NCI-H1930 (cell line): ENCODE measurements at places on chromosomes 13 and 19.

DNA sequence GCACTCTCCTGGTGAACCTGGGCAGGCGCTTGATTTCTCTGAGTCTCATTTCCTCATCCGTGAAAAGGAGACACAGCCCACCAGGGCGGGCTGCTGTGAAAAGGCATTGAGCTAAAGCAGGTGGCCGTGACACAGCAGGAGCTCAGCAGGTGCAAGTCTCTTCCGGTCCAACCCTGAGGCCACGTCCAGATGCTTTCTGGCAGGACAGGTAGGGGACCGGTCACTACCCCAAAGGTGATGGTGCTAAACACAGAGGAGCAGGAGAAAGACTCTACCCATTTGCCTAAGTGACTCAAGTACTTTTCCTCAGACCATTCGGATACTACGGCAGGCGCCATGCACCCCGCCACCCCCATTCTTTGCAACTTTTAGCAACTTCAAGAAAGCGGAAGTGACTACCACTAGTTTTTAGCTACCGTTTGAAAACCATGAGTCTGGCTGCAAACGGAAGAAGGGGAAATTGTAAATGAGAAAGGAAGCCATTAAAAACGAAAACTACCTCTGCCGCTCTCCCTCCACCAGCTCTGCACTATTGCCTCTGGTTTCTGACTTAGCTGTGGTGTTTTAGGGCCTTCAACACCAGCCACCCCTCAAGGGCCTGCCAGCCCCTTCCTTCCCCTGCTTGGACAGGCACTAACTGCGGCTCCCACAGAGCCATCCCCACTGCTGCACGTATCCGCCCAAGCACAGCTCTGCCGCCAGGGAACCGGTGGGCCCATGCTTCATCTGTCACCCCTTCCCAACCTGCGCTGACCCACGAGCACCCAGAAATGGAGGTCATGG, 4.8 kb downstream of the PPP6R1 start:
- no peak for DNase-seq

- no peak for DNase-seq
These were observed 17.7 kb downstream of the DZIP1 start for GRCh38 chr13:95626768-95627167.

GRCh38 chr19:53158119-53158656, 665 bp downstream of the ZNF347 start:
- no peak for DNase-seq

DNA sequence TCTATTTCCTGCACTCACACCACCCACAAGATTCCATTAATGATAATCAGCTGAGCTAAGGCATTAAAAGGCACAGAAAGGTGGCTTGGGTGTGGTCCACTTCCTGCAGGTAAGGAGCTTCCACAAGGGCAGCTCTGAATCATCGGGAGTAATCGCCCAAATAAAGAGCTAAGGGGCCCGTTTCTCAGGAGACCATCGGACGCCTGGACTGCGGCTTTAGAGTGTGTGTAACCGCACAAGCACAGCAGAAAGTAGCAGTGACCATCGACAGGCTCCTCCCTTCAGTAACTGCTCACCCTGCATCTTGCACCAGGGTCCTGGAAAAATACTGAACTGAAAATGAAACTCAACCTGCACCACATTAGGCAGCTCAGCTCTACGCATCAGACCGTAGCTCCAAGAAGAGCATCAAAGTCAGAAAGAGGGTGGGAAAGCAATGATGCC, 6.0 kb downstream of the STK24 start:
- DNase-seq: no peak

DNA sequence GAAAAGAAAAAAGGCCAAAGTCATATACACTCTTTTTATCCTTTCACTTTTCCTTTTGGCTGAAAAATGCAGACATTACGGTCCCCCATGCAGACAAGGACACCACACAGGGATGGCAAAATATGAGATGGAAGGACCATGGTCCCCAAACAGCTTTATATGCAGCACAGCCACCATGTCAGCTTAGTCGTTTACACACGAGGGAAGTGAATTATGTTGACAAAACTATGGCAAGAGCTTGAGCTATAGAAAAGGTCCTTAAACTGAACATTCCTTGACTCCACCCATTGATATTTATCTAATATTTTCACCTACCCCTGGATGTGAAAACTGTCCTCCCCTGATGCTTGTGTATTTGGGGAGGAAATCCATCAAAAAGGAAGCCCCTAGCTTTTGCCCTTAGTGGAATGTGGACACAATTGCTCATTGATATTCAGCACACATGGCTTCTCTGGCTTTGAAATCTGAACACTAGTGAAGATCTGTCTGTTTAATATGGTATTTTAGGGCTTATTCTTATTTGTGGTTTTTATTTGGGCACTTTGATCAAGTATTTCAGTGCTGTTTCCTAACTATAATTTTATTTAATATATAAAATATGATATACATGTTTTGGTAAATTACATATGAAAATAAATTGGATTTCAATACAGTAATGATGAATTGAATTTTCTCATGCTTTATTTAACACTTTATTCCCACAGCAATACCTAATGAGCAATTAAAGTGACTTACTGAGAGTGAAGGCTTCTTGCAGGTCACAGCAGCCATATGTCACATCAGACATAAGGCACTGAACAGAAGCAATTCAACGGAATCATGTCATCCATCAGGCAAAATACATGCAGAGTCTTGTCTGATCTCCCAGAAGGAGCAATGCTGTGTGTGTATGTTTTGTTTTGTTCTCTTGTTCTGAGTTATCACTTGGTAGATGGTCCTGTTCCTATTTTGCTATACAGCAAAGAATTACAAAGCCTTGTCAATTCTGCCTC, 6.8 kb upstream of the GTF2F2 start:
- no peak for DNase-seq

- peak; percentile 73 for DNase-seq
These were observed 4.2 kb downstream of the PDX1 start for GRCh38 chr13:27923794-27924528.

DNA sequence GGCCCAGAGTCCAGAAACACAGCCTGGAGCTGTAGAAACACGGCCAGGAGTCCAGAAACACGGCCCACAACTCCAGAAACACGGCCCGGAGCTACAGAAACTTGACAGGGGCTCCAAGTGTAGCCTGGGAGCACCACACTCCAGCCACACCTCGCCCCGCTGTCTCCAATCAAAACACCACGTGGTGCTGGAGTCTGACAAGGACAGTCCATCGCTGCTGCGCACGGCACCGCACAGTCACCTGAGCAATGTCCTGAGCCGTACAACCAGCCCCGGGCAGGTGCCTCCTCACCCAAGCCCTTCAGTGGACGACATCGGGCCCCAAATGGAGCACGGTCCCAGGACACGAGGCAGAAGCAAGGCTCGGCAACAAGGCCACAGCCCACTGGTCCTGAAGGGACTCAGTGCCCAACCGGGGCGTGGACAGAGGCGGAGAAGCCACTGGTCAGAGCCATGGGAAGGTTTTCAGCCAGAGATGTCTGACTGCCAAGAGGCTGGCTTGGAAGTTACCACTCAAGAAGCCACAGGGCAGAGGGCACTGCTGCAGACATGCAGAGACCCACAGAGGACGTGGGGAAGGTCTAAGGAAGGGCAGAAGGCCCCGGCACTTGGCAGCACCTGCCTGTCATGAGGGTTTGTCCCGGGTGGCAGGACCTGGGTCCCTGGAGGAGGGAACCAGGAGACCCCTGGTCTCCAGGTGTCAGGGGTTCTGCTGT, 19.7 kb upstream of the PLPP2 start:
- no peak for DNase-seq

DNA sequence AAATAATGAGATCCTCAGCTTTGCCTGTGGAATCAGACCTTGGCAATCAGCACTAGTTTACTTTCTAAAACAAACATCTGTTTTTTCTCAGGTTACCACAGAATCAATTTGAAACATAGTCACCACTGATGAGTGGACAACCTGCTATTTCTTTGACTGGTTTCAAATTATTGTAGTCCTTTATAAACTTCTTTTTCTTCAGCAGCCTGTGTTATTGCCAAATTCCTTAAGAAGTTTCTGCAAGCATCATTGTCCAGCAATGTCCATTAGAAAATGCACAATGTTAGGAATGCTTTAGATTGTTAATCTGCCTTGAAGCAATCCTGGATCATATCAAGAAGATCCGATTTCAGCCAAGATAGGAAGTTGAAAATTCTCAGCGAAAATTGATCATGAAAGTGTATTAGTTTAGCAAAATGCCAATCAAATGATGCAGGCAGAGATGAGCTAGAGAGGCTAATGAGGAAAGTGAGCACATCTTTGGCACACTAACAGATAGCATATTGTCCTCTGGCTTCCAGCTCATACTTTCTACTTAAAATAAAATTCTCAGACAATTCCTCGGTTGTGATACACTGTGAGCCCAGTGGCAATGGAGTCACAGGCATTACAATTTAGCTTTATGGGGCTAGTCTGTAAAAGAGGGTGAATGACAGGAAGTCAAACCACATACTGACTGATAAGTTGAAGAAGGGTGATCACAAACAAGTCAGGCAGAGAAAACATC, 270.6 kb downstream of the SLITRK6 start:
- no peak for DNase-seq
